ENCODE measurements at places on chromosomes 12 and 14. TPM values are rescaled to one million over a fixed set of nuclear protein-coding genes. Genes with fewer than 3 reads are reported as not detected.

DNA sequence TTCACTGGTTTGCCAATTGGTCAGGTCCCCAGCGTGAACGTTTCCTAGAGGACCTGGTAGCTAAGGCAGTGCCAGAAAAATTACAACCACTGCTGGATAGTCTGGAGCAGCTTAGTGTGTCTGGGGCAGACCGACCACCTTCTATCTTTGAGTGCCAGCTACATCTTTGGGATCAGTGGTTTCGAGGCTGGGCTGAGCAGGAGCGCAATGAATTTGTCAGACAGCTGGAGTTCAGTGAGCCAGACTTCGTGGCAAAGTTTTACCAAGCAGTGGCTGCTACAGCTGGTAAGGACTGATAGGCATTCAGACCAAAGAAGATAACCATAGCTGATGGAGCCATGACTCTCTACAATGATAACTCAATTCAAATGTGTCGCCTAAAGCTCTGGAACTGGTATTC is 2.5 kb downstream of the C14orf119 start:
- no peak for DNase-seq

Gene TRIAP1
- total RNA-seq, result 35.2 TPM

Gene FOXG1
- 0.14 TPM for total RNA-seq

GRCh38 chr12:119319638-119320037 is 14.9 kb upstream of the CCDC60 start:
- DNase-seq, result no peak

GRCh38 chr14:51484485-51484884 is 167.2 kb upstream of the FRMD6 start:
- no peak for DNase-seq

Gene GALNT9
- total RNA-seq, result 0.45 TPM

DNA sequence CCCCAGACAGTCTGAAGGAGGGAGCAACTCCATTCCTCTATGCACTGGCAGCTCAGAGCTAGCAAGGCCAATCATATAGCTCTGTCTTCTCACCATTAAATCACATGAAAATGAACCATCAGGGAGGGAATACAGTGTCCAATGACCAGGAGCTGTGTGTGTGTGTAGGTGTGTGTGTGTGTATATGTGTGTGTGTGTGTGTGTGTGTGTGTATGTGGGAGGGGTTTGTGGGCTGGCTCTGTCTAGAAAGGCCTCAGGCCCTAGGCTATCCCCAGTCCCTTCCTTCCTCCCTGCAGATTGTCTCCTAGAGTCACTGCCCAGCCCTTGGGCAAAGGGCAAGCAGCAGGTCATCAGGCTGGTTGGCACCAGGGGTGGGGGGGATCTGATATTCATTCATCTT is 5.7 kb upstream of the SUSD6 start:
- DNase-seq, result no peak

Gene DICER1
- 39.7 TPM for total RNA-seq

DNA sequence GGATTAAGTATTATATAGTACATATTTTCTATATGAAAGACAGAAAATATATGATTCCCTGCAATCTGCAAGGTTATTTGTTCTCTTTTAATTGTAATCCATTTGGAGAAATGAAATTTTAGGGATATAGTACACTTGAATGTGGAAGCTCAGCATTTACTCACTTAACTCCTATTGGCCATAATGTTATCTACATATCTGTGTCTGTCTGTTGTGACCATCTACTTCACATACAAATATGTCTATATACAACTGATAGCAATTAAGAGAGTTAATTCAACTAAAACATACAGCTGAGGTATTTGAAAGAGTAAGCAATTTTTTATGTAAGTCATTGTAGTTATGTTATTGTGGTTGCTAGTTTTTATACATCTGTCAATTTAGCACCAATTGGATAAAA is 12.9 kb downstream of the FOXG1 start:
- no peak for DNase-seq

- no peak for DNase-seq
These were observed 1.3 kb upstream of the C14orf39 start for GRCh38 chr14:60487211-60487610.

- no peak for DNase-seq
These were observed 193.6 kb upstream of the GARIN6 start for GRCh38 chr12:99453836-99454538.

- no peak for DNase-seq
These were observed 9.5 kb upstream of the BDKRB1 start for GRCh38 chr14:96246539-96246847.

DNA sequence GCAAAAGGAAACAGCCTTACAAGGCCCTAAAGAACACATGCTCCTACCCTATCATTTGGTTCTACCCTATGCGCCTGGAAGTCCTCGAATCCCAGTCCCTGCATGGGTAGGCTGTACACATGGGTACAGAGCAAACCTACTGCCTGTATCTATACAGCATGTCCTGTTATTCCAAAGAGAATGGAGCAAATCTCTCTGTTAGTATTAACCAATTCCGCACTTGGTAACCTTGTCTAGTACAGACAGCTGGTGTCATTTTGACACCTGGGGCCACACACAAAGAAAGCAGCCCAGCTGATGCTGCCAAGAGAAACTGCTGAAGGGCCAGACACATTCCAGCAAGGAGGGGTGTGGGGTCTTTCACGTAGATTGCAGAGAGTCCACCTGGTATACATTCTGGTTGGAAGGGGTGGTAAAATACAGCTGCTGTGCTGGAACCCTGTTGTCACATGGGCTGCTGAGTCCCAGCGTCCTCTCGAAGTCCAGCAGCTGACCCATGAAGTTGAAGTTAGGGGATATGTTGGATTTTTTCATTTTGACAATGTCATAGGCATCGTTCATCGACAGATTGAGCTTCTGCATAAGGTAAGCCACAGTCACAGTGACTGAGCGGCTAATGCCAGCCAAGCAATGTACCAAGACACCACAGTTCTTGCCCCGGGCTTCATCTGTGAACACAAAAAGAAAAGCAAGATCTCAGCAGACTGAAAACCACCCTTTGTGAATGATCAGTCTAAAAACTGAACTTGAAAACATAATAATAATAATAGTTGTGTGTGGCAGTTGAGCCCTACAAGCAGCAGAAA is 3.2 kb downstream of the DUSP6 start:
- DNase-seq, result no peak

Gene DAO
- total RNA-seq, result not detected

GRCh38 chr14:92946847-92947545 is 24.0 kb downstream of the CHGA start:
- no peak for DNase-seq

All from H7 (cell line).